NCI-H1105 (cell line): ENCODE measurements at places on chromosomes 4 and X.
A peak's percentile ranks its signal among the peaks of the same experiment; 100 is the strongest.

- no peak for DNase-seq
Observed at GRCh38 chr4:142728233-142728632, 117.9 kb downstream of the INPP4B start.

- no peak for DNase-seq
Observed at GRCh38 chrX:129013574-129013973, 509.7 kb downstream of the SMARCA1 start.

DNA sequence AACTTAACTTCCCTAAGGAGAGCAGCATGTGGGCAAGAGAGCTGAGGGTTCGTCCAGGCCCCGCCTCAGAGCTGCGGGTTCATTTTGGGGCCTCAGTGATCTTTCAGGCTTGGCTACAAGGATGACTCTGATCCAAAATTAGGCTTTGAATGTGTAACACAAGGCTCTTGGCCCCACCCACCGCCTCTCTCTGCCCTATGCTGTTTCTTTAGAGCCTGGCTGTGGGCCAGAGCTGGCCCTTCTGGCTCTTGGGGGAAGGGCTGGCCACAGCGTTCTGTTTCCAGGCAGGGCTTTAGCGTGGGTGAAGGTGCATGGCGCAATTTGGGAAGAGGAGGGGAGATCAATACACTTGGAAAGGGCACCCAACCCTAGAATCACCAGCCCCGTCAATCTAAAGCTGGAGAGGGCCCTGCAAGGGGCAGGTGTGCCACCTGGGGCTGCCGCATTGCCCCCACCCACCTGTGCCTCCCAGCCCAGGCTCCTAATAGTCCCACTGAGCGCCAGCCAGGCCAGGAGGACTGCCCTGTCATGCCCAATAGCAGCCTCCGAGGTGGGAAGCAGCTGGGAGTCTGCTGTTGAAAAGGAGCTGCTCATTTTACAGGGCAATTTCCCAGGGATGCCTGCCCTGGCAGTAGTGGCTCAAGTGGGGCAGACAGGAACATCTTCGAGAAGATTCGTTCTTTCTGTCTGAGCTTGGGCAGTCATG lies 84.5 kb upstream of the MAML3 start:
- peak; percentile 88 for DNase-seq

DNA sequence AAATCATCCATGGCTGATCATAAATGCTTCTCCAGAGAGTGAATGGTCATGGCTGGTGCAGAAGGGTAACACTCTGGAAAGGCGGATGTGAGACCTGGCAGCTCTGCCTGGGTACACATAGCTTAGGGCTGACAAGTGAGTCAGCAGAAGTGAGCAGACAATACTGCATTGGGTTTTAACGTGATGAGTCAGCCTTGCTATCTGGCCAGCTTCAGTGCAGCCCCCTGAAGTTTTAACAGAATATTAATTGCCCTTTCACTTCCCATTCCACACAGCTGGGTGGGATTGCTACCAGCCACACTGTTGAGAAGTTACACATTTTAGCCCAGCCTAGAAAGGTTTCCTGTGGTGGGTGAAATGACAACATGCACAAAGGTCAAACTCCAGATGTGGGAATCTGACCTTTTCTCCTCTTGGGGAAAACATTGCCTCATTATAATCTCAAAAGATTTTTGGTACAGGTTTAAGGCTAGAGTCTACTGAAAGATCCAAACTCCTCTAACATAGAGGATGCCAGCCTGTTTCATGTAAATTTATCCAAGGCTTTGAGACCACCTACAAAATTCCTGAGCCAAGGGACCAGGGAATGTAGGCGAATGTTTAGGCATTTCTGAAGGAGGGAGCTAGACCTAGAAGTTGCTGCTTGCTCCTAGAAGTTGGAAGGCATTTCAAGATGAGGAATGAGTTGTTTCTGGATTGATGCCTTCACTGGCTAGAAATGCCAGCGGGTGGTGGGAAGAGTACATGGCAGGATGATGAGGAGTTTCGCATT lies 230.3 kb upstream of the PGRMC2 start:
- DNase-seq = no peak

- no peak for DNase-seq
Observed at GRCh38 chr4:6658597-6659075, 18.2 kb downstream of the MRFAP1 start.

DNA sequence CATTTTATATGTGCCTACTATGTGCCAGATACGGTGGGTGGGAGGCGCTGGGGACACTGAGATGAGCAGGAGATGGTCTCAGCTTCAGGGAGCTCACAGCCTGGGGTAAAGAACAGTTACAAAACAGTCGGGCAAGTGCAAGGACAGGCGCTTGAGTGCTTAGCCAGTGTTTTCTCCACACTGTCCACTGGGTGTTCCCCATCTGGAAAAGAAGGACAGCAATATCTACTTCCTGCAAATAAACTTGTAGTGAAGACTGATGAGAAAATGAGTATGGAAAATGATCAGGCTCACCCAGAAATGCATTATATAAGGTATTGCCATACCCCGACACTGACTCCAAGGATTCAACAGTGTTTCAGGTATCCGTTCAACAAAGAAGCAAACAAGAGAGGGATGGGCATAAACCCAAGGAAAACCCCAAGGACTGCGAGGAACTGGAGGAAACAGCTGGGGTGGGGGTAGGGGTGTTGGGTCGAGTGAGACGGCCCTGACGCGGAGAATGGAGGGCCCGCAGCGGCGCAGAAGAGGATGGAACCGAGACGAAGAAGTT lies 835 bp downstream of the TMEM185A start:
- DNase-seq = no peak

DNA sequence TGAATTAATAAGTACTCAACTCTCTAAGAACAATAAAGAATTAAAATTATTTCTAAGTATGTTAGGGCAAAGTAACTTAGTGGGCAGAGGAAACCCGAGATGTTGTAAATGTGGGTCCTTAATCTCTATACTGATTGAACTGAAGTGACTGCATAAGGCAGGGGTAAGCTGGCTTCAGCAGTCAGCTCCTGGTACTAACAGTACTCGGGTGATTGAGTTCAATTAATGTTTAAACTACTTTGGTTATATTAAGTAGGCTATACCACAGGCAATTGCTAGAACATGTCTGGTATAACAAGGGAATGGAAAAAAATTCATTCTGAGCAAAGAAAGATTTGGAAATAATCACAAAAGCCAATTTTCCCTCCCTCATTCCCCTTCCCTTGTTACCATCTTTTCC lies 90.7 kb downstream of the LNX1 start:
- DNase-seq = no peak

GRCh38 chr4:15006416-15007024 lies 4.2 kb downstream of the CPEB2 start:
- no peak for DNase-seq

GRCh38 chr4:38730830-38731646 lies 51.8 kb downstream of the TLR10 start:
- no peak for DNase-seq

DNA sequence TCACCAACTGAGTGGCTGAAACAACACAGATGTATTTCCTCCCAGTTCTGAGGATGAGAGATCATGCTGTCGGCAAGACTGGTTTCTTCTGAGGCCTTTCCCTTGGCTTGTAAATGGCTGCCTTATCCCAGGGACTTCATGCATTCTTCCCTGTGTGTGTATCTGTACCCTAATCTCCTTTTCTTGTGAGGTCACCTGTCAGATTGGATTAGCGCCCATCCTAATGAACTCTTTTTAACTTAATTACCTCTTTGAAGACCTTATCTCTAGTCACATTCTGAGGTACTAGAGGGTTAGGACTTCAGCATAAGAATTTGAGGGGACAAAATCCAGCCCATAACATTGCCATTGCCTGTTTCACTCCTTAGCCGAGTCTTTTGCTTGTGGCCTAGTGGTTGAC lies 59.5 kb upstream of the TMEM150C start:
- no peak for DNase-seq

DNA sequence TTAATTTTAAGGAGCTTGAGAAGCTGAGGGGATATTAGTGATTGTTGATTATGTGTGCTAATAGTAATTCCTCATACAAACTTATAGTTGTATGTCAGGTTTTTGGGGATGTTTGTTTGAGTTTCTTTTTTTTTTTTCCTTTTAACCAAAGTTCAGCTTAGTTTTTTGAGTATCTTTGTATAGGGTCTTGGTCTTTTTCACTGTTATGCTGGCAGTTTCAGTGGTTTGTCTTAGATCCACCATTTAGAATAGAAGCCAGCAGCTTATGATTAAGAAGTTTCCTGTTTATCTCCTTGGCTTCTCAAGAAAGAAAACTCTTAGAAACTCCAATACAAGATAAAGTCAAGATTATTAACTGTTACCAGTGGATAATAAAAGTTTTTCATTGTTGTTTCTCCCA lies 16.1 kb downstream of the CPEB2 start:
- no peak for DNase-seq

GRCh38 chrX:2272337-2272736 lies 228.4 kb downstream of the DHRSX start:
- DNase-seq = no peak

GRCh38 chrX:111039606-111040005 lies 56.4 kb upstream of the PAK3 start:
- no peak for DNase-seq
